ENCODE measurements at places on chromosomes 7 and 10. TPM values are rescaled to one million over a fixed set of nuclear protein-coding genes. Genes with fewer than 3 reads are reported as not detected.
A peak's percentile ranks its signal among the peaks of the same experiment; 100 is the strongest.

The PLEKHS1 gene
- 0.08 TPM for polyA plus RNA-seq

The CALML5 gene
- not detected for polyA plus RNA-seq

The CYP2C19 gene
- polyA plus RNA-seq = not detected

The TMEM273 gene
- polyA plus RNA-seq = 2.1 TPM

The GPR26 gene
- polyA plus RNA-seq = 0.01 TPM

The UCMA gene
- not detected for polyA plus RNA-seq

The AEBP1 gene
- 55.4 TPM for polyA plus RNA-seq

The SOSTDC1 gene
- polyA plus RNA-seq = 61.2 TPM

The OR2A5 gene
- polyA plus RNA-seq = 0.17 TPM

The ITGB8 gene
- 44.6 TPM for polyA plus RNA-seq

The MSS51 gene
- polyA plus RNA-seq = 1.9 TPM

The KAZALD1 gene
- polyA plus RNA-seq = 11.2 TPM

DNA sequence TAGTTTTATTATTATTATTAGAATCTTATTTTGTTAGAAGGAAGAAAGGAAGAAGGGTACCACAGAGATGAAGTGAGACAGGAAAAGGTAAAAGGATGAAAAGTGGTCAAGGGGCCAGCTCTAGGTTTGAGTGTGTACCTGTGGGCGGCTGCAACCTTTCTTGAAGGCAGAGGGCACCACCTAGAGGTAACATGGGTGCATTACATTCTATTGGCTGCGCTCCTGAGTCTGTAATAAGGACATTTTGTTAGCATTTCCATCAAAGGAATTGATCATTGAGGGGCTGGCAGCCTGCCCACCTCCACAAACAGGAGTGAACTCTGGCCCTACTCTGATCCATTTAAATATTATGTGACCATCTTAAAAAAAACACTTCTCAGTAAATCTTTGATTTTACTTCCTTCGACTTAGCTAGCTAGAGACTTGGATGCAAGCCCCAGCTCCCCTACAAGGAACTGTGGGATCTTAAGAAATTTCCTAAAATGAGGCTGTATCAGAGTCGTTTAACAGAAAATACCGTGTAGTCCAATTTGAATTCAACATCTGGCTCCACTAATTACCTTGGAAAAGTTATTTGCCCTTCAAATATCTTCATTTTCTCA is 610.4 kb downstream of the IPMK start:
- peak; percentile 23 for DNase-seq

GRCh38 chr7:96691702-96692101 is 17.9 kb downstream of the SEM1 start:
- no peak for DNase-seq

- DNase-seq = no peak
These were observed 1.3 kb downstream of the ARHGAP22 start for GRCh38 chr10:48603421-48604038.

- DNase-seq = no peak
These were observed 103.3 kb downstream of the FANK1 start for GRCh38 chr10:125999694-126000093.

- DNase-seq = no peak
These were observed 28.8 kb downstream of the WDR86 start for GRCh38 chr7:151381098-151381347.

- no peak for DNase-seq
These were observed 607.7 kb downstream of the GALNT17 start for GRCh38 chr7:71739520-71740173.

DNA sequence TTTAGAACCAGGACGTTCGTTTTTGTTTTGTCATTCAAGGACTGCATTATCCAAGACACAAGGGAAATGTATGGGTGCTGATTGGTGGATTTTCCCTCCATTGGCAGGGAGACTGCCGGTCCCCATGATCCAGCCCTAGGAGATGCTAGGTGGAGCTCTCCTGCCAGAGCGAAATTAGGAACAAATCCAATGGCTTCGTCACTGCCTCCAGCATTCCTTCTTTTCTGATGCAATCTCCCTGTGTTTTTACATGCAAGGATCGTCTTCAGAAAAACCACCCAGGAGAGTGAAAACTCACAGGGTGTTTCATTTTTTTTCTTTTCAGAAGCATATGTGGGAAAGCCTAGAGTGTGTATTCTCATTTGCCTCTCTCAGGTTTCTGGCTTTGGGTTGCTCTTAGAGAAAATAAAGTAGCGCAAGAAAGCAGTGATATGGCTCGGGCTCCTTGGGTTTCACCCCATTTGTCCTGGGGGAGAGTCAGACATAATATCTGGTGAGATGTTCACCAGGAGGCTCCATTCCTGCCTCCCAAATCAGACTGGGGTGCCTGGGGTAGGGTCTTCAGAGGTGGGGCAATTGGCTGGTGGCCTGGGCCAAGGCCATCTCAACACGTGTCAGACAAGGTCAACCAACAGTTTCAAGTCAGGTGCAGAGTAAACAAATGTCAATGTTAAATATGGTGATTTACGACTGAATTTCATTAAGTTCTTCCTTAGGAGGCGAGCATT is 450.9 kb upstream of the MKI67 start:
- DNase-seq = no peak

GRCh38 chr10:107859065-107859464 is 694.6 kb upstream of the SORCS1 start:
- no peak for DNase-seq

- DNase-seq = no peak
These were observed 42.2 kb upstream of the MTPAP start for GRCh38 chr10:30391266-30391665.

- DNase-seq = peak; percentile 5
These were observed 33.1 kb upstream of the NEUROD6 start for GRCh38 chr7:31373337-31374289.

DNA sequence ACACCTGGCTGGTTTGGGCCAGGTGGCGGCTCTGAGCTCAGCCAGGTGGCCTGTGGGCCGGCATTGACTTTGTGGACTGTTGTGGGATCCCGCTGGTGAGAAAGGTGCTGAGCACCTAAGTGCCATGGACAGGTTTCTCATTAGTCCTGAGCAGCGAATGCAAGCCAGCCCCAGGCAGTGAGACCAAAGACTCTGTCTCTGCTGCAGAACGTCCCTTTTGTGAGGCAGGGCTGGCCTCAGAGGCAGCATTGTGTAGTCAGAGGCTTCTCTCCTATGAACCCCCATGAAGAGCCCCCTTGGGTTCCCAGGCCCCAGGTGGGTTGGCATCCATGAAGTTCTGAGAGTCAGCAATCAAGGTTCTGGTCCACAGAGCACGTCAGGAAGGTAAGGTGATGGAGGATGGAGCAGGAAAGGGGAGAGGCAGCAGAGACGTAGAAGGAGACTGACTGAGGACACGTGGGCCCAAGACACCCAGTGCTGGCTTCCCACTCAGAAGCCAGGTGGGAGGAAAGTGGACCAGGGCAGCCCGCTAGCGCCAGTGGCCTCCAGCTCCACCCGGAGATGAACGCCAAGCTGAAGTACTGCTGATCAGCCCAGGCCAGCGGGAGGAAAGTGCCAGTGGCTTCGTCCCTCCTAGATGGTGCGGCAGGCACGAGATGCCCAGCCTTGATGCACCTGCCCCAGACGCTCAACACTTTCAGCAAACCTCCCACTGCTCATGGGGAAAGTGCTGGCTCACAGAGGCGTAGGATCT is 19.2 kb upstream of the PTPRN2 start:
- no peak for DNase-seq

- no peak for DNase-seq
These were observed 5.3 kb downstream of the PARD3 start for GRCh38 chr10:34809796-34810195.

DNA sequence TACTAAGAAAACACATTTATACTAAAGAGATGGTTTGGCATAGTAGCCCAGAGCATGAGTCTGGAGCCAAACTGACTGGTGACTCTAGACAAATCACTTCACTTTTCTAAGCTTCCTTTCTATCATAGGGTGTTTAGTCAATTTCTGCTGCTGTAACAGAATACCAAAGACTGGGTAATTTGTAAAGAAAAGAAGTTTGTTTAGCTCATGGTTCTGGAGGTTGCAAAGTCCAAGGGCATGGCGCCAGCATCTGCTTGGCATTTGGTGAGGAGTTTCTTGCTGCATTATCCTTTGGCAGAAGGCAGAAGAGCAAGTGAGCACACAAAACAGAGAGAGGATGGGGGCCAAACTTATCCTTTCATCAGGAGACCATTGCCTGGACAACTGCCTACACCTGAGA is 146.3 kb downstream of the CHCHD3 start:
- no peak for DNase-seq

DNA sequence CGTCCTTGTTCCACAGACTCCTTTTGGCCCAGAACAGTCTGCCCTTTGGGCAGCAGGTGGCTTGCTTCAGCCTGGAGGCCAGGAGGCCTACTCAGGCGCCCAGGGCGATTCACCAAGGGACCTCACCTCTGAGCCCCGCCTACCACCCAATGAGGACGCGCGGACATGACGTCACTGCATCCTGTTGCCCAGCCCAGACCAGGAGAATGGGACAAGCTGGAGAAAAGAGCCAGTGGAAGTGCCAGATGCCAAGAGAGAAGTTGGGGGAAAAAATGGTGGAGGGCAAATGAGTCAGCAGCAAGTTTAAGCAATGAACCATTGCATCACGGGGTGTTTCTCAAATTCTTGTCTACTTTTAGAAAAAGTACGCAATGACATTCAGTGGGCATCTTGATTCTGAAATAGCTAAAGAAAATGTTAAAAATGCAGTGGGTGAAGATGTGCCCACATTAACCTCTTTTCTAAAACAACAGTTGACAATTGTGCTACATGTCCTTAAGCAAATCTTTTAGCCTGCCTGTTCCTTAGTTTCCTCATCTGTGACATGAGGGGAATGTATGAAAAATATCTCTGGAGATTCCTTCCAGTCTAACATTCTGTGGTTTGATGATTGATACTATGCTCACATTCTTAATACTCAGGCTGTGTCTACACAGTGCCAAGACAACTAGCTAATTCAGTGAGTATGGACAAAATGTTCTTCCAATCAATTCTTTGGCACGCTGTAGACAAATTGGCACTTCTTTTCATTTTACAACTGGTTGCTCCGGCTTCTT is 23.9 kb upstream of the LEP start:
- DNase-seq = no peak

DNA sequence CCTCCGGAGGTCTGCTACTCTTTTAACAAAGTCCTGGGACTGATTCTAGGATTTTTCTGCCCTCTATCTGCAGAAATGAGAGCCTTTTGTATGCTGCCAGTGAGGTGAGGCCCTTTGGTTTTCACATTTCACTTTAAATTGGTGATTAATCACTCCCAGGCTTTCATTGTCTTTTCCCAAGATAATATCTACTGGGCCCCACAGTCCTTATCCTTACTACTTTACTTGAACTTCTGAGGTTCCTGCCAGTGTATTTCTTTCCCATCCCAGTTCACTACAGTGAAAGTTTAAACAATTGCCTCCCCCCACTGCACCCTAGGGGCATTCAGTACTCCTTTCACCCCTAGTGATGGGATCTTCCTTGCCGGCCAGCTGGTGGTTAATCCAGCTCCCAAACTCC is 127.4 kb upstream of the INHBA start:
- DNase-seq = no peak

DNA sequence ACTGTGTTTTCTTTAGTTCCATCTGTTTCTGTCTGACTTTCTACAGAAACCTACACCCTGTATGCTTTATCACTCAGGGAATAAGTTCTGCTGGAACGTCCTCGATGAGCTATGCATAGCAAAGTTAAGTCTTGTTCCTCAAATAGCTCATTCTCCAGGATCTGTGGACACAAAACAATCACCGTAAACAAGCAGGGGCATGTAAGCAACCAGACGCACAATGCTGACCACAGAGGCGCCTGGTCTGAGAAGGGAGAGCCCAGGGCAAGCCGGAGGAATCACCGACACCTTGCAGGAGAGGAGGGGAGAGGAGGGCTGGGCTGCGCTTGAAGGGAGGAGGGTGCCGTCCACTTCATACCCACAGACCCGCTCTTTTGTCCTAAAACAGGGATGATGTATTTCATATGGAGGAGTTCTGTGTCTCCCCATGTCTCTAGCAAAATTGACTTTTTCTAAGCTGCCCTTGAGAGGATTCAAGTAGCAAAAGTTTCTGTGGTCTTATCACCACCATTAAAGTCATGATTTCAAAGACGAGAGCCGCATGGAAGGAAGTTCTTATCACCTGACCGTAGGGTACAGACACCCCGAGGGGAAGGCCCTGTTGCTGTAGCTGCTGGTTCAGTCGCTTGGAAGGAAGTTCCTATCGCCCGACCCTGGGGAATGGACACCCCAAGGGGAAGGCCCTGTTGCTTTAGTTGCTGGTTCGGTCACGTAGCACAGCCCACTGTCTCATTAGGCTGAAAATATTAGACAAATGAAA is 14.3 kb downstream of the CALML3 start:
- no peak for DNase-seq

Data from right renal pelvis (tissue), 4 donors.